NCI-H2081 treated with DMSO at 0.1 percent for 48 hours (cell line): ENCODE measurements at places on chromosomes 3 and 15.

- no peak for DNase-seq
Measured at GRCh38 chr15:45150481-45150880, 20.7 kb downstream of the DUOX1 start.

- DNase-seq, result no peak
Measured at GRCh38 chr3:172259111-172259541, 189.1 kb downstream of the GHSR start.

DNA sequence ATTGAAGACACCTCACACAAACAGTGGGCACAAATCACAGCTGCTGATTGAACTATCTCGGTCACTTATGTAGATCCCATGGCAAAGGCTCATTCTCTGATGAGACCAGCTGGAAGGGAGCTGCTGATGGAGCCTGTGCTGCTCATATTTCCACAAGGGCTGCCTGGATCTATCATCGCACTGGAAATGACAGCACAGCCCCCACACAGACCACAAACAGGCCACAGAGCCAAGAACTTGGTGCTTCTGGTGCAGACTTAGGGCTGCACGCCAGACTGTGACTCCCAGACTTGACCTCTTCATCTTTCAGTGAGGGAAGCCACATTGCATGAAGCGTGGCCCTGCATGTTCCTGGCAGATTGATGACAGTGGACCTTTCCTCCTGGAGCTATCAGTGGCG lies 197.6 kb downstream of the MINAR1 start:
- no peak for DNase-seq

DNA sequence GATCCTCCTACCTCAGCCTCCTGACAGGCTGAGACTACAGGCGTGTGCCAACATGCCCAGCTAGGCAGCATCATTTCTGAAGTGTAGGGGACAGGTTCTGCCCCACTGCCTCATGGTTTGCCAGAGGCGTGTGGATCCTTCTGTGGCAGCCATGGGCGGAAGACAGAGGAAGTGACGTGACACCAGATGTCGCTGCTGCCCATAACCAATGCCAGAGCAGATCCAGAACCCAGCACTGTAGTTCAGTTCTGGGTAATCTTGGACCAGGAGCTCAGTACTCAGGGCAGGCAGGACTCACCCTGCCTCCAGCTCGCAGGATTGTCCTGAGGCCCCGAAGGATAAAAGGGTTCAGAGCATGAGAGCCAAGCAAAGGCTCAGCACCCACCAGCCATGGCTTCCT lies 8.2 kb downstream of the RBPMS2 start:
- DNase-seq, result no peak

DNA sequence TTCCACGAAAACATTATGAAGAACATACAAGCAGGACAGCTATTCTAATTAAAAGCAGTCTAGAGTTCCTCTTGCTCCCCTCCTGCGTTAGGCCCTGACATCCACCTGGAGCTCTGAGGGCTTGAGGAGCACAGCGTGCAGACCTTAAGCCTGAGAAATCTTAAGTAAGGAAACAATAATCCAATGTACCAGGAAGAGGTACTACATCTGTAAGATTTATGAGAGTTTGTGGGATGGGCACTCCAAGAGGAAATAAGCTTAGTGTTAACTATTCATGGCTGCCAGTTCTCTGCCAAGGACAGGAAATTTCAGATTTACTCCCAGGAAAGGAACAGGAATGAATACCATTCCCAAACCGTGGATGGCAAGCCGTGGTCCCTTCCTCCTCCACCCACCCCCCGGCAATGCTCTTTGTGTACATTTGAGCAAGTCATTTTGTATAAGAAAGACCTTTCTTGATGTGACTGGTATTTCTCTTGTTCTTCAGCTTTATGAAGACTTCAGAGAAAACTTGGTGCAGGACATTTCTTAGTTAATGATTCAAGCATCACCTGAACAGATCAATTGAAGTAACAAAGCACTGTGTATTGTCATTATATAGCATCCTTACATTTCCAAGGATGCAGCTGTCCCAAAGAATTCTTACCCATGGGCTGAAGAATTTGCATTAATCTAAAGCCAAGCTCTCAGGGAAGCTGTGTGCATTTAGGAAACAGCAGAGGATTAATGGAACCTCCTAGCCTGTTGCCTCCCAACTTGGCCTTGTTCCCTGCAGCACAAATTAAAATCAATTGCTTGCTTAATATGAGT lies 28.8 kb upstream of the VILL start:
- no peak for DNase-seq

GRCh38 chr15:95265419-95265997 lies 1034.1 kb downstream of the MCTP2 start:
- DNase-seq, result no peak

GRCh38 chr3:148884261-148884660 lies 19.2 kb downstream of the CPA3 start:
- no peak for DNase-seq

DNA sequence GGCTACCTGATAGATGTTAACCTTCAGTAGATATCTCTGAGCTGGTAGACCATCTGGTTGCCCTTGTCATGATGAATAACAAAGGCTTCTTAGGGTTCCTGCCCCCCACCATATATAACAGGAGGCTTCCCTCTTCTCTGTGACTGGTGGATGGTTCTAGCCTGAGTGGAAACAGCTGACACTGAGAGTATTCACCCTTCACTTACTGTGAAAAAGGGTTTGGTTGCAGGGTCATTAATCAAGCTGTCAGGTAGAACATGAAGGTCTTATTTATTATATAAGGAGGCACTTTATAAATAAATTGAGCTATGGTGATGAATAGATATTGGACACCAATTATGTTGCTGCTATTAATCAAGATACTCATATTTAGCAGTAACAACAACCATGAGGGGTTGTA lies 58.6 kb downstream of the CACNA2D3 start:
- DNase-seq, result no peak

DNA sequence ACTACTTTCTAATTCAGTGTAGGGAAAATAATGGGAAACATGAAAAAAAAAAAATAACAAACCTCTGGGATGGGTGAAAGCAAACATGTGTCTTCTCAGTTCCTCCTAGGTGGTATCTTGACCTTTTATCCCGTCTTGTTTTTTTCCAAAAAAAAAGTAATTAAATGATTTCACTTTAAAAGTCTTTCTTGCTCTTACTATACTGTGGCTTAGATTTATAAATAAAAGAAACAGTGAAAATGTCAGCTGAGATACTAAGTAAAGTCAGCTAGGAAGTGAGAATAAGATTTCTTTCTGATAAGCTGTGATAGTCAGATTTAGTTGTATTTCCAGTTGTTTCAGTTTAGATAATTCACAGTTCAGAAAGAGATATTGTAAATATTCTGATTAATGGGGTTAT lies 37.4 kb downstream of the BBX start:
- DNase-seq, result no peak

DNA sequence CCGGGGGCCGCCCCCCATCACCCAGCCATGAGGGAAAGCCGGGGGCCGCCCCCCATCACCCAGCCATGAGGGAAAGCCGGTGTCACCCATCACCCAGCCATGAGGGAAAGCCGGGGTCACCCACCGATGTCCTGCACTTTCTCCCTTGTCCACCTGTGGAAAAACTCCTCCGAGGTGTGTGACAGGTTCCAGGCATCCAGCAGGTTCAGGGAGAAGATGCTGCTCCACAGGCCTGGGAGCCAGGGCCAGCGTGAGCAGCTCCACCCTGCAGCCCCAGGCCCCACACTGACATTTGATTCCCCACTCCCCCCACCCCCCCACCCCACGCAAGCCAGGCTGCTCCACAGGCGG lies 15.5 kb upstream of the EHD4 start:
- DNase-seq, result no peak

DNA sequence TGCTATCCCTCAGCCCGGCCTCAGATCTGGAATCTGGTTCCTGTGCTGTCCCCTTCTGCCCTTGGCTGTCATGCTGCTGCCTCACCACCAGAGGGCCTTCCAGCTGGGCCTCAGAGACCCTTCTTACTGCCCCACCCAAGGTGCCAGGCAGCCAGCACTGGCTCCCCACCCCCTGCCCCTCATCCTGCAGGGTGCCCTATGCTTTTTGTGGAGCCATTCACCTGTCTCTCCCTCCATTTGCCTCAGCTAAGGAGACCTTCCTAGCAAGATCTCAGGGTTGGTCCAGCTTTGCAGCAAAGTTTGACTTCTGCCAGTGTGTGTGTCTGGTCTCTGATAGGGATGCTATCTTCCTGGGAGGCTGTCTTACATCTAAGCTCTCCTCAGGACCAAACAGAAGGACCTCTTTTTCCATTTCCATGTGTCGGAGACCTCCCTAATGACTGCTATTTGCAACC lies 1.9 kb upstream of the VWA5B2 start:
- DNase-seq, result no peak

- no peak for DNase-seq
Measured at GRCh38 chr3:24119321-24119751, 174.2 kb downstream of the NR1D2 start.
